AG10803 (cell line): ENCODE measurements at places on chromosomes 13 and 19.

DNA sequence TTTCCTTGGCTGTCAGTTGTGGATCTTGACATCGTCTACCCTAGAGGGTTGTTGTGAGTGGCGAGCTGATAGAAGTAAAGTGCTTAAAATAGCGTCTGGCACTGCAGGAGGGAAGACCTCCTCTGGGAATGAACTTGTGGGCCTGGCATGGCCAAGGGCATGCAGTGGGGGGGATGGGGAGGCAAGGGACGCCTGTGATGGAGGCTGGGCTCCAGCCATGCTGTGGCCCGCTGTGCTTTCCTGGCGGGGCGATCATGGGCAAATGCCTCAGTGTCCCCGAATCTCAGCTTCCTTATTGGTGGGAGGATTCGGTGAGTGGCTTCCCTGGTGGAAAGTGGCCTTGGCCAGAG lies 10.7 kb downstream of the CARM1 start:
- DNase-seq, result no peak

GRCh38 chr19:47758443-47758804 lies 13.1 kb downstream of the NOP53 start:
- DNase-seq, result no peak

- no peak for DNase-seq
Observed at GRCh38 chr13:52882785-52883184, 34.3 kb upstream of the PCDH8 start.

DNA sequence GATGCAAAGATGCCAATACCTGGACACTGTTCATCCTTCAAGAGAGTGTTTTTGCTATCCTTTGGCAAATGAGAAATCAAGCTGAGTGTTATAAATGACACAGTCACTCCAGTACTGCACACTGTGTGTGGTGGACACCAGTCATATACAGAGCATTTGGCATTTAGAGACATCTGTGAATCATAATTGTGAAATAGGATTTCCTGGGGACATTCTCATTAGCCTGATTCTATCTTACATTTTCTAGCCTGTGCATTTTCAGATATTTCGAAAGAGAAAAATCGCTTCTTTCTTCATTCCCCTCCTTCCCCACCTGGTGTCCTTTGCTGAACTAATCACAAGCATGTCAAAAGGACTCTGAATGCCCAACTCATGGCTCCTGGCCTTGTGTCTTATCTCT lies 781.0 kb upstream of the ARGLU1 start:
- peak; percentile 26 for DNase-seq
